ENCODE measurements at places on chromosomes 7 and 10.

GRCh38 chr7:150778014-150778737, 22.0 kb downstream of the TMEM176B start:
- no peak for DNase-seq

GRCh38 chr7:6398943-6399342, 48.8 kb downstream of the DAGLB start:
- no peak for DNase-seq

GRCh38 chr7:44261240-44261639, 60.5 kb downstream of the YKT6 start:
- no peak for DNase-seq

DNA sequence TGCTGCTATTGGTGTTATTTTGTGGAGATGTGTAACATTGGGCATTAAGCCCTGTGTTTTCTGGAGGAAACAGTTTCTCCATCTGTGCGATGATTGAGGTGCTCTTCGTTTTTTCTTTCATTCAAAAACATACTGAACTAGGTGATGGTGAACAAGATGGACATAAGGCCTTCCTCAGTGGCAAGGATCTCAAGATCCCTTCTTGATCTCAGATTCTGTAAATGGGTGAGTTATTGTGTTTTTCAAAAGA, 759 bp upstream of the ELAPOR2 start:
- no peak for DNase-seq

DNA sequence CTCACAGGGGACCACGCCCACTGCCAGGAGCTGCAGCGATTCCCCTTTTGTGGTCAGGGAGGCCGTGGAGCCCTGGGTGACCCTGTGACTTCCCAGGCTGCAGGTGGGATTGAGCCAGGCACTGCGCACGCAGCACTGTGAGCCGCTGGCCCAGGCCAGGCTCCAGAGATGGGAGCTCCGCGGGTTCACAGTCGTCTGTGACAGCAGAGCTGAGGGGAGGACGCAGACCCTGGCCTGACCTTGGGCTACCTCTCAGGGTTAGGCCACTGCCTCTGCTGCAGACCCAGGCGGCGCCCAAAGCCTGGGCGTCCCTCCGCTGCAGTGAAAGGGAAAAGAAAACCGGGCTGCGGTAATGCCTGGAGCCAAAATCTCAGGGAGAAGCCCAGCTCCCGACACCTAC, 107.5 kb upstream of the GPR26 start:
- no peak for DNase-seq

DNA sequence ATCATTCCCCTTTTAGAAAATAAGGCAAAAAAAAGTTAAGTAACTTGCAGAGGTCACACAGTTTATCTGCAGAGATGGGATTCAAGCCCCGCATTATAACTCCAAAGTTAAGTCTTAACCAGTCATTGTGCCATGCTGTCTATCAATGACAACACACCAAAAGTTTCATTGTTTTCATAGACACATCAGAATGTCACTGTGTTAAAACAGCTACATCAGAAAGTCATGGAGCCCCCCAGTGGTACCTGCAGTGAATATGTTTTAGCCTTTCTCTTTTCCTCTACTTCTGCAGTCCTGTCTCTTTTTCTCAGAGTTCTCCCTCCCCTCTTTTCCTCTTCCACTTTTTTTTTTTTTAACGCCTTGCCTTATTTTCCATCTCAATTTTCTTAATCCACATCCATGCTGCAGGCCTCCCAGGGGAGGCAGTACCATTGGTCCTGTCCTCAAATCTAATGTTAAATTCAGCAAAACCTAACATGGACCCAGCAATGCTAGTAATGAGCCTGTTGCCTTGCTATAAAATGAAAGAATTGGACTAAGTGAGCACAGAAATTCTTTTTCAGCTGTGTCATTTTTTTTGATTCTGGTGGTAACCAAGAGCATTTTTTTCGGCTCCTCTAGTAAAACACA, 3.8 kb upstream of the NRCAM start:
- DNase-seq: no peak

DNA sequence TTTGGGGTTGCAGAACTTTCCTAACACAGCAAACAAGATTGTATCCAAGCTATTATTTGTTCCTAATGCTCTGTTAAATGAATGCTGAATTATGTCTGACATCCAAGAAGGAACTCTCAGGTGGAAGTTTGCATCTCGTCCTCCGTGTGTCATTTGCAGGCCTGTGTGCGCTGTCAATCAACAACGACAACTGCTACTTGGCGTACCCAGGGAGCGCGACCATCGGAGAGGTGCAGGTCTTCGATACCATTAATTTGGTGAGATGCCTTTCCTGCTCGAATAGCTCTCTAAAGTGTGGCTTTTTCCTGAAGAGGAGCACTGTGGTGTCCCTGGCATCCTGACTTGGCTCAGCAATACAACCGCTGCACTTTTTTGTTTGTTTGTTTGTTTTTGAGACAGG, 26.9 kb downstream of the WIPI2 start:
- no peak for DNase-seq

DNA sequence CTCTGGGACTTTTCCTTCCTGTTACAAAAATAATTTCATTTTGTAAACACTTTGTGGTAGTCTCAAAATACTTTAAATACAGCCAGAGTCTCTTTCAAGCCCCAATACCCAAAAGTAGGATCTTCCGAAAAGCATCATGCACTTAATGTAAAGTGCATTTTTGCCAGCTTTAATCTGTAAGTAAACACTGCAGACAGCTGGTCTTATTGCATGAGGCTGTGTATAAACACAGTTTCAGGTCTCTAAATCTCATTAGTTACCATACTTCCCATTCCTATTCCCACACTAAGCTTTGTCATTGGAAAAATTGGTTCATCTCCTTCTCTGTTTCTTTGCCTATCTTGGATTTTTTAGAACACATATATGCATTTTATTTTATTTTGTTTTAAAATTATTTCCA, 87.6 kb upstream of the GNAI1 start:
- no peak for DNase-seq

DNA sequence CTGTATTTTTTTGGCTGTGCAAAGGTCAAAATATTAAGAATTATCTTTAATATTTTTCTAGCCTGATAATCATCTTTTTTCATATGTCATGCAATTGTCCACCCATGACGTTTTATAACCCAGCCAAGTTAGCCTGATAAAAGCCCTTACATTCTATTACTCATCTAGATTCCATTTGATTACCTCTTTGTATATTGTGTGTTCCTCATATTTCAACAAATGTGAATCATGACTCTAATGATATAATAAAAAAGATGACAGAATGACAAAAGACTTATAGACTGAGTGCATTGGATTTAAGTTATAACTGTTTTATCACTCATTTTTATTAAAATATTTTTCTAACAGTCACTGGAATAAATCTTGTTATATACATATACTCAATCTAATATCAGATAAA, 1560.0 kb upstream of the LRRTM3 start:
- no peak for DNase-seq

DNA sequence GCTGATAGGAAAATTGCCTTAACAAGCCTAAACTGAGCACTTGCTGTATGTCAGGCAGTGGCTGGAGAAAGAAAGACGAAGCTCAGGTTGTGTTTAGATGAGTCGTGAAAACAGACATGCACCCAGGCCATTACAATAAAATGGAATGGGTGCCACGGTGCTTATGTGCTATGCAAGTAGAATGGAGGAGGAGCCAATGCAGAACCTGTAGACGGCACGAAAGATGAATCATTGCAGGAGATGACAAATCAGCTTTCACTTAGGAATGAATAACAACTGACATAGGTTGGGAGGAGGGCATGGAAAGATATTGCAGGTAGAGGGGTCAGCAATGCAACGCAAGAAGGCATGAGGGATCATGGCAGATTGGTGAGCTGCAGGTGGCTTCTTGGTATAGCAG, 61.2 kb upstream of the ARHGAP21 start:
- no peak for DNase-seq
